ENCODE measurements at places on chromosomes 5 and 9. TPM values are rescaled to one million over a fixed set of nuclear protein-coding genes. Genes with fewer than 3 reads are reported as not detected.

Gene CDK7
- total RNA-seq, result 31.7 TPM

Gene FBXL7
- total RNA-seq, result 2.0 TPM

Gene ADRB2
- 2.8 TPM for total RNA-seq

Gene LCN2
- total RNA-seq, result 525 TPM

Gene WDR38
- total RNA-seq, result not detected

Gene PSAT1
- 66.5 TPM for total RNA-seq

Gene GPR21
- total RNA-seq, result 0.76 TPM

Gene WNK2
- 0.92 TPM for total RNA-seq

Gene DPH7
- 12.6 TPM for total RNA-seq

Gene ANKRD20A1
- 5.9 TPM for total RNA-seq

Gene OLFM1
- total RNA-seq, result 4.9 TPM

Gene SLC6A7
- not detected for total RNA-seq

Gene KIF12
- 0.56 TPM for total RNA-seq

Gene PDE6A
- 0.48 TPM for total RNA-seq

Gene PCDH12
- 0.40 TPM for total RNA-seq

Gene FOXD4L6
- not detected for total RNA-seq

Gene ALDOB
- 0.08 TPM for total RNA-seq

Gene MRPL50
- 6.9 TPM for total RNA-seq

Gene VLDLR
- total RNA-seq, result 26.6 TPM

Gene OR2V1
- not detected for total RNA-seq

Gene HACD4
- total RNA-seq, result 1.6 TPM

Gene TSLP
- total RNA-seq, result 3.8 TPM

Gene CDH12
- not detected for total RNA-seq

Gene AGXT2
- total RNA-seq, result not detected

Gene C9
- total RNA-seq, result not detected

Gene ANKRD18B
- total RNA-seq, result 10.0 TPM

Gene IL3
- not detected for total RNA-seq

Gene PCDHB10
- 0.80 TPM for total RNA-seq

Gene SCGB3A2
- not detected for total RNA-seq

Gene DBH
- total RNA-seq, result not detected

Gene ISCA1
- total RNA-seq, result 15.4 TPM

Gene NR6A1
- total RNA-seq, result 1.7 TPM

Gene DEPDC1B
- total RNA-seq, result 4.9 TPM

Gene SAXO1
- total RNA-seq, result not detected

Gene RBM18
- 15.7 TPM for total RNA-seq

Gene GAPT
- 0.40 TPM for total RNA-seq

Gene C9orf85
- total RNA-seq, result 10.6 TPM

Gene SRP19
- 29.7 TPM for total RNA-seq

Gene CCL21
- 18.5 TPM for total RNA-seq

Gene STING1
- total RNA-seq, result 45.5 TPM

Gene MSMP
- not detected for total RNA-seq

Gene SGTB
- total RNA-seq, result 1.9 TPM

Gene TRPM3
- total RNA-seq, result not detected

Gene EGFLAM
- total RNA-seq, result 0.68 TPM

Gene PCDHGB2
- 1.2 TPM for total RNA-seq

Gene PTGS1
- total RNA-seq, result 29.9 TPM

Gene RAI14
- total RNA-seq, result 9.8 TPM

Gene NMUR2
- not detected for total RNA-seq

Gene OLFML2A
- total RNA-seq, result 12.3 TPM

Gene FAM193B
- total RNA-seq, result 31.6 TPM

Gene ARID3C
- total RNA-seq, result not detected

Measured in esophagus mucosa (tissue), 1 donor.